ENCODE measurements at places on chromosomes 16 and 17.

- no peak for DNase-seq
Observed at GRCh38 chr16:80387318-80387921, 153.4 kb upstream of the DYNLRB2 start.

GRCh38 chr16:85492295-85492864 is 120.7 kb upstream of the GSE1 start:
- DNase-seq = no peak

GRCh38 chr17:61340431-61341209 is 59.0 kb upstream of the TBX2 start:
- DNase-seq = no peak

DNA sequence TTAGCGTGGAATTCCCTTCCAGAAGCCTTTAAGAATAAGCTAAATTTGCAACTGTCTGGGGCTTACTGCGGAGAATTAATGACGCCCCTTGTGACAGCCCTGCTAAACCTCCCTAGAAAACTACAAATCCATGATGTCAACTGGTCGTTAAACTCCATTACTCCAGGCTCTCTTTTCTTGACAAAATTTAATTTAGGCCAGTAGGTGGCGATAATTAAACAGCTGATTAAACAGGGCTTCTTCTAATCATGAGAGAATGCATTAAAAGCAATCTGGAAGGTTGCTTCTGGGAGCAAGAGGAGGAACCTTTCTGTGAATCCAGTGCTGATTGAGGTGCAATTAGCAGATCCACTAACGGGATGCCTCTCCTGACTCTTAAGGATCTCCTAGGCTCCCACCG is 8.1 kb upstream of the NLRP1 start:
- no peak for DNase-seq

DNA sequence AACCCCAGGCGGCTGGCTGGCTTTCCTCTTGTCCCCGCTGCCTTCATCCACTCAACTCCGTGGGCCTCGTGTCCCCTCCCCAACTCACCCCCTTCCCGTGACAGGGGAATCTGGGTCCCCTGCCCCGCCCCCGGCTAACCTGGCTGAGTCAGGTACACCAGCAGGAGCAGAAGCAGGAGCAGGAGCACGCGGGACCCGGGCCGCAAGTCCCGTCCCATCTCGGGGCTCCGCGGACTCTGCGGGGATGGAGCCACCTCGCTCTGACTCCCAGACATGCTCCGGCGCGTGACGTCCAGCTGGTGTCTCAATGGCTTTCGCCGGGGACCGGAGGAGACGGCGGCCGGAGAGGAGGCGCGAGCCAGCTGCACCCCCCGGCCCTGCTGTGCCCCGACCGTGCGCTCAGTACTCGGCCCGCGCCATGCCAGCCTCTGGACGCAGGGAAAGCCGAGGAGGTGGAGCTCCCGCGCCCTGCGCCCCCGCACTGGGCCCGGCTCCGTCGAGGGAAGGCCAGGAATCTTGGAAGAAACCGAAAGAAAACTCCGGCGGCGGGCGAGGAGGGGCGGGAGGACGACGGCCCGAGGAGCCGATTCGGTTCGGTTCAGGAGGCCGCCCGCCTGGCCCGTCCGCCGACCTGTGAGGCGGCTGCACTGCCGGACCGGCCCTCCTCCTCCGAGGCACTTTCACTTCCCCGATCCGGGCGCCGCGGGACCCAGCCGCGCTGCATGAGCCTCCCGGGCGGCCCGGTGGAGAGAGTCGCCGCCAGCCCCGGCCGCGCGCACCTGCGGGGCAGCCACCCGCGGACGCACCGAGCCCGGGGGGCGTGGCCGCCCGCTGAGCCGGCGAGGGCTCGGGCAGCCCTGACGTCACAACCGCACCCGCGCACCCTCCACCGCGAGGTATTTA is at the start of the genes CXCL16 and ZMYND15:
Gene CXCL16, minus strand, starts transcription at position 807 of the 903 bp plus-strand sequence. Its CDS starts 589 bp downstream, at position 218.
Gene ZMYND15, plus strand, starts transcription at position 712 of the 903 bp plus-strand sequence. CDS start 716 bp downstream, outside the sequence.
- DNase-seq = peak; percentile 40

- no peak for DNase-seq
Observed at GRCh38 chr16:84223456-84223855, 16.4 kb downstream of the KCNG4 start.

- no peak for DNase-seq
Observed at GRCh38 chr16:81885976-81886586, 107.0 kb downstream of the PLCG2 start.

- DNase-seq = no peak
Observed at GRCh38 chr17:74937064-74938051, 1.7 kb downstream of the OTOP3 start.

DNA sequence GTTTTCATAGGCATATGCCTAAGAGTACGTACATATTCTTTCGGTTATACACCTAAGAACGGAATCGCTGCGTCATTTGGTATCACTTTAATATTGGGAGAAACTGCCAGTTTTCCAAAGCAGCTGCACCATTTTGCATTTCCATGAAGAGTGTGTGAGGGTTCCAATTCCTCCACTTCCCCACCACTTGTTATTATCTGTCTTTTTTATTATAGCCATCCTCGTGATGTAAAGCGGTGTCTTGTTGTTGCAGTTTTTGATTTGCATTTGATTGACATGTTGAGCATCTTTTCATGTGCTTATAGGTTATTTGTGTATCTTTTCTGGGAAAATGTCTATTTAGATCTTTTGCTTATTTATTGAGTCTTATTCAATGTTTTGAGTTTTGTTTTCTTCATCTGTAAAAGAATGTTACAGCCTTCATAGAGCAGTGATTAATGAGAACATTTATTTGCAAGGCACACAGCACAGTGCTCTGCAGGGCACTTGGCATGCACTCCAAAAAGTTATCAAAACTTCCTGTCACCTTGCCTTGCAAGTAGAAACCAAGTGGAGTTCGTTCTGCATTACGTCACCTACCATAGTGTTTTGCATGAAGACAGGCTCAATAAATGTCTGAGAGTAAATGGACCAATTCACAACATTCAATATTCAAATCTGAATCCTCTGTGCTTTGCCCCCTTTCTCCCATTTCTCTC is 26.6 kb upstream of the ST6GALNAC1 start:
- no peak for DNase-seq

- peak; percentile 49 for DNase-seq
Observed at GRCh38 chr16:88454523-88454947, 1.5 kb downstream of the ZFPM1 start.

GRCh38 chr17:38464723-38465390 is 36.6 kb downstream of the ARHGAP23 start:
- DNase-seq = no peak

GRCh38 chr16:456891-457483 is 31.5 kb downstream of the RAB11FIP3 start:
- DNase-seq = no peak

DNA sequence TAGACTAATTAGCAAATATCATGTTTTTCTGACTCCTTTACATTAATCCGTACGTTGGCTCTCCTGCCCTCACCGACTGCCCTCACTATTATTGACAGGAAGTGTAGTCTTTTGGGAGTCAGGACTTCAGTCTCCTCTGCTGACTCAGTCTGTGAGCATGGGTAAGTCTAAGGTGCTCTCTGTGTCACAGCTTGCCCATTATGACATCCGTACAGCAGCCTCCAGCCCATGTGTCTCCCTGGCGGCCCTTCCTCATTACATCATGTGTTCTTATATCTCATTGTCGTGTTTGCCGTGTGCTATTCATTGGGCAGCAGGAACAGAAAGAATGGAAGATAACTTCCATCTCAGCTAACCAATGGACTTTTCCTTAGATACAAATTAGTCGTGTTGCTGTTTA is 77.5 kb downstream of the MRTFB start:
- DNase-seq = no peak

GRCh38 chr16:82685526-82685925 is 58.8 kb downstream of the CDH13 start:
- DNase-seq = no peak

DNA sequence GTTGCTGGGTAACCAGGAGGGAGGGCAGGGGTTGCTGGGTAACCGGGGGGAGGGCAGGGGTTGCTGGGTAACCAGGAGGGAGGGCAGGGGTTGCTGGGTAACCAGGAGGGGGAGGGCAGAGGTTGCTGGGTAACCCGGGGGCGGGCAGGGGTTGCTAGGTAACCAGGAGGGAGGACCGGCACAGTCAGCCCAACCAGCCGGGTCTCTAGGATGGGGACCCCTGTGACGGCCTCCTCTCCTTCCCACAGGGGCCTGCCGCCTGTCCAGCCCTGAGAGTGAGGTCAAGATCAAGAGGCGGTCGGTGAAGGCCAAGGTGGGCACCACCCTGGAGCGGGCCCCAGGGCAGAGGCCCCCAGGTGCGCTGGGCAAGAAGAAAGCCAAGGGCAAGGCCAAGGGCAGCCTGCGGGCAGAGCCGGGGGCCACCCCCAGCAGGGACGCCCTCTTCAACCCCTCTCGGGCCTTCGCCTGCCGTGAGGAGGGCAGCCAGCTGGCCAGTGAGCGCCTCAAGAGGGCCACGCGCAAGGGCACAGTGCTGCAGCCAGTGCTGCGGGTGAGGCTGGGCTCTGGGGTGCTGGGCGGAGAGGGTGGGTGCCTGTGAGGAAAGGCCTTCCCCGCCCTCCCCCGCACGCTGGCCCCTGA is 54.6 kb downstream of the ACTG1 start:
- no peak for DNase-seq

DNA sequence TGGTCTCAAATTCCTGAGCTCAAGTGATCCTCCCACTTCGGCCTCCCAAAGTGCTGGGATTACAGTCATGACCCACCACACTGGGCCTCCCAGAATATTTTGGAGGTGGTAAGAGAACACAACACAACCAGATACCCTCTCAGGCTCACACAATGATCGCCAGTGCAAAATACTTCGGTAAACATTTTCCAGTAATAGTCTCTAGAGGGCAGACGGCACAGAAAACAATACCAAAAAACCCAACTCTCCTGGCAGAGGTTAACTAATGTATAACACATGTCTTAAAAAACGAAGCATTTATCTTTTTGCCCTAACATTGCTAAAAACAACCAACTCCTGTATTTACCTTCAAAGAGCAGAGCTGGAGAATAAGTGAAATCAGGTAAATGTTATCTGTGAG is 10.5 kb downstream of the NUFIP2 start:
- DNase-seq = no peak

DNA sequence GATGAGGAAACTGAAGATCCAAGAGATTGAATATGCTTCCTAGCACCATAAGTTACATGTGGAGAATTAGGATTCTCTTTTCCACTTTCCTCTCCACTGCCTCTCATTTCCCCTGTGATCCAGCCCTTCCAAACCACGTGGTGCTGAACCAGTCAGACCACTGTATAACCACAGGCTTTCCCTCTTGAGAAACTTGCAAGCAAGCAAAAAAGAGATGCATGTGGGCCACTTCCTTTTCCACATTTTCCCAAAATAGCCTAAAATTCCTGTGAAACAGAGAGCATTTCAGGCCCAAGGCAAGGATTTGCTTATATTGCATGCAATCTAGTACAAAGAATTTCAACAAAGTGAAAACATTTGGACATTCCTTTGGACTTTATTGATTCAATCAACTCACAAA is 59.3 kb upstream of the KSR1 start:
- no peak for DNase-seq

DNA sequence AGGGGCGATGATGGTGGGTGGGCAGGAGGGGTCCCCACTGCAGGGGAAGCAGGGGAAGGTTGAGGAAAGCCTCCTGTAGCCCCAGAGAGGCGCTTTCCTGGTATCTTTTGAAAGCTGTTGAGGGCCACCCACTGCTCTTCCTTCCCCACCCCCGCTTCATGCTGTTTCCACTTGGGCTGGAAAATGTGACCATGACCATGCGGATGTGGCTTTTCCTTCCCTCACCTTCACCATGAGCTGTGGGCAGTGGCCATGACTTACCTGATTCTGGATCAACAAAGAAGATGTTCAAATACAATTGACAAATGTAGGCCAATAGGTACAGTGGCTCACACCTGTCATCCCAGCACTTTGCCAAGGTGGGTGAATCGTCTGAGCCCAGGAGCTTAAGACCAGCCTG is 13.8 kb downstream of the MVP start:
- no peak for DNase-seq

- no peak for DNase-seq
Observed at GRCh38 chr16:15777533-15778203, 79.2 kb downstream of the MYH11 start.

DNA sequence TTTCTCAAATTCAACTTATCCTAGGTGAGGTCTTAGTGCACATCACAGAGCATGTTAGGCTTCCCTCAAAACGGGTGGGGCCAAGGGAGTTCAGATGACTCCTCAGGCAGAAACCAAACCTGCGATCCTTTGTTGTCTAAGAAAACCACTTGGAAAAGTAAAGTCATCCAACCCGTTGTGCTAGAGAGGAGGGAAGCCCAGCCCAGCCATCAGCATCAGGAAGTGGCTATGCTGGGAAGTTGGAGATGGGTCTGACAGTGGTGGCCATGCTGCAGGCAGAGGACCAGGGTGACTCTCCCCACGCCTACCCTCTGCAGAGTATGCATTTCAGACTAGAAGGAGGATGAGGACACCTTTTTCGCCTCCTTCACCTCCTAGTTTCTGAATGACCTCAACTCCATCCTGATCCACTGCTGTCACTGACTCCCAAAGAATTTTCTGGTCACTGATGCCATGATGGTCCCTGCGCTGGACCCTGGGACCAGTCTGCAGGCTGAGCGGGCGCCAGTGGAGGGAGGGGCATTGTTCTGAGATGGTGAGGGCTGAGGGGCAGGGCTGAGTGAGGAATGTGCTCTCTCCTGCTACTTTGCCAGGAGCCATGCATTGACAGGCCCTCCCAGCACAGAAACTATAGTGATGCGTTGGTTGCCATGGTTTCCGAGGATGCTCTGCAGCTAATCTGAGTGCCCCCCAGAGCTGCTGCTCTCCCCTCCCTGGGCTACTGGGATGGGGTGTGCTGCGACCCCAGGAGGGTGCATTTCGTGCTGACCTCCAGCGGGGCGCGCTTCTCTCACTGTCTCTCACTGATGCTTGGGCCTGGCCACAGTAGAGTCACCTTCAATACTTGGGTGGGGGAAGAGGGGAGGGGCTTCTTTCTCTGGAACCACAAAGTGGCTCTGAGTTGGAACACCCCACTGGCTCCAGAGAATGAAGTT is 20.4 kb downstream of the ALOX12B start:
- no peak for DNase-seq

DNA sequence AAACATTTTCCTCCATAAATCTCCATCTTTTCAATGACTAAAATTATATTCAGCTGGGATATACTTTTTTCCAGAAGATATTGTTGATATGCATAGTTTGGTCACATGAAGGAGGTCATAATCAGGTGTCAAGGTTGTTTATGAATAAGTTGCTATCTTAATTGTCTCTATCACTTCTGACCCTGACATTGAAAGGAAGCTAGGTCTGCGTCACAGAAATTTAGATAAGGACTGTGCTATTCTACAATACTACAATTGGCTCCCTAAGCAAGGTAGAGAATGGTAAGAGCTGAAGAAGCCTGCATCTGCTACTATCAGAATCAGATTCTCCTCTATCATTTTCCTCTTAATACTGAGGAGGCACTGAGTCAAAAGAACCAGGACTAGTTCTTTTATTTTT is 67.5 kb downstream of the CACNG1 start:
- DNase-seq = no peak

Data from activated T-helper 2 cell treated with anti-CD3 and anti-CD28 coated beads, Interferon-gamma antibody, Interleukin-2, Interleukin-4, amounts not matched to agents 10 μg/mL and 5 μg/mL and 100 μg/mL, durations not matched to agents 14 hours and 24 hours and 36 hours (primary cell).